Heart right ventricle (tissue), 16 donors: ENCODE measurements at places on chromosomes 11 and 22. TPM values are rescaled to one million over a fixed set of nuclear protein-coding genes. Genes with fewer than 3 reads are reported as not detected.

Gene TSPAN18
- total RNA-seq: 74.2 TPM

Gene KLHL35
- 0.45 TPM for total RNA-seq

Gene FAM83F
- total RNA-seq: 1.4 TPM

Gene FHIP1B
- total RNA-seq: 15.2 TPM

Gene GPHA2
- total RNA-seq: not detected

Gene OR52H1
- not detected for total RNA-seq

Gene GAB4
- total RNA-seq: not detected

Gene HTR3B
- total RNA-seq: not detected

Gene ME3
- 34.4 TPM for total RNA-seq

Gene SMIM35
- not detected for total RNA-seq

Gene SPTY2D1
- 11.3 TPM for total RNA-seq
